ENCODE measurements at places on chromosomes 13 and 19.
A peak's percentile ranks its signal among the peaks of the same experiment; 100 is the strongest.

GRCh38 chr13:113508521-113509254 lies 18.2 kb upstream of the DCUN1D2 start:
- H3K27ac ChIP-seq = no peak overlapping the region
- H3K4me1 ChIP-seq = no peaks in the 10 kb centered on the region
- H3K27me3 ChIP-seq = no peaks in the 10 kb centered on the region
- H3K36me3 ChIP-seq = peaks cover 11% of the 10 kb centered on the region
- H3K4me3 ChIP-seq = no peak overlapping the region

- DNase-seq = no peak
- no peaks in the 10 kb centered on the region for H3K27me3 ChIP-seq
- H3K4me3 ChIP-seq = no peak overlapping the region
- H3K36me3 ChIP-seq = no peaks in the 10 kb centered on the region
- no peak overlapping the region for H3K27ac ChIP-seq
Observed at GRCh38 chr13:91539286-91540157, 141.1 kb downstream of the GPC5 start.

GRCh38 chr19:16915135-16915534 lies 26.3 kb downstream of the F2RL3 start:
- no peaks in the 10 kb centered on the region for H3K4me1 ChIP-seq
- no peak for DNase-seq
- H3K27ac ChIP-seq = no peak overlapping the region
- no peak overlapping the region for H3K4me3 ChIP-seq

GRCh38 chr13:108572782-108573211 lies 56.6 kb upstream of the MYO16 start:
- no peak overlapping the region for H3K27ac ChIP-seq
- no peak overlapping the region for H3K4me3 ChIP-seq
- no peaks in the 10 kb centered on the region for H3K27me3 ChIP-seq

- no peak for DNase-seq
- no peaks in the 10 kb centered on the region for H3K4me1 ChIP-seq
- H3K27me3 ChIP-seq = no peaks in the 10 kb centered on the region
- H3K27ac ChIP-seq = no peak overlapping the region
- no peak overlapping the region for H3K4me3 ChIP-seq
- no peaks in the 10 kb centered on the region for H3K36me3 ChIP-seq
Observed at GRCh38 chr13:70490320-70490935, 382.2 kb upstream of the KLHL1 start.

DNA sequence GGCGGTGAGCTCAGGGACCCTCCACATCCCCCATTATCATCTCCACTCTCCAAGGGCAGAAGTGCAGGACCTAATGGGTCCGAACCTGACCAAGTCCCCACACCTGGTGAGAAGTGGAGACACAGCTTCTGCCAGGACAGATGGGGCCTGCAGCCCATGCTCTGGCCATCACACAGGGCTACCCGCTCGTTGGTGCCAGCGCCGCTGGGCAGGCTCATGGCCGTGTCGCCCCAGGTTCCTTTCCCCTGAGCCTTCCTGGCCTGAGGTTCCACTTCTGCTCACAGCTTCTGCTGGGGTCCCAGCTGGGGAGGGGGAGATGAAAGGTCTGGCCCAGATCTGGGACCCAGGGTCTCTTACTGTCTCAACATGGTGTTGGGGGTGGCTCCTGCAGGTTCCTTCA lies 48.4 kb upstream of the KCTD15 start:
- H3K27me3 ChIP-seq = peaks cover 20% of the 10 kb centered on the region
- H3K4me1 ChIP-seq = no peaks in the 10 kb centered on the region
- H3K27ac ChIP-seq = no peak overlapping the region
- DNase-seq = no peak
- no peak overlapping the region for H3K4me3 ChIP-seq

GRCh38 chr13:38590796-38591507 lies 95.9 kb upstream of the FREM2 start:
- no peaks in the 10 kb centered on the region for H3K36me3 ChIP-seq
- H3K27me3 ChIP-seq = no peaks in the 10 kb centered on the region
- no peak for DNase-seq
- H3K4me3 ChIP-seq = no peak overlapping the region

- H3K27ac ChIP-seq = peak overlapping the region; percentile 48
- DNase-seq = no peak
Observed at GRCh38 chr19:55683449-55684261, 8.6 kb downstream of the EPN1 start.

- peaks cover 13% of the 10 kb centered on the region for H3K4me1 ChIP-seq
- no peaks in the 10 kb centered on the region for H3K27me3 ChIP-seq
- H3K27ac ChIP-seq = no peak overlapping the region
- no peak overlapping the region for H3K4me3 ChIP-seq
- no peak for DNase-seq
- no peaks in the 10 kb centered on the region for H3K36me3 ChIP-seq
Observed at GRCh38 chr19:47618771-47619170, 9.8 kb downstream of the BICRA start.

- no peak overlapping the region for H3K4me3 ChIP-seq
- no peaks in the 10 kb centered on the region for H3K4me1 ChIP-seq
- no peak for DNase-seq
- H3K27ac ChIP-seq = no peak overlapping the region
Observed at GRCh38 chr13:112064222-112064621, 2.7 kb upstream of the SOX1 start.

DNA sequence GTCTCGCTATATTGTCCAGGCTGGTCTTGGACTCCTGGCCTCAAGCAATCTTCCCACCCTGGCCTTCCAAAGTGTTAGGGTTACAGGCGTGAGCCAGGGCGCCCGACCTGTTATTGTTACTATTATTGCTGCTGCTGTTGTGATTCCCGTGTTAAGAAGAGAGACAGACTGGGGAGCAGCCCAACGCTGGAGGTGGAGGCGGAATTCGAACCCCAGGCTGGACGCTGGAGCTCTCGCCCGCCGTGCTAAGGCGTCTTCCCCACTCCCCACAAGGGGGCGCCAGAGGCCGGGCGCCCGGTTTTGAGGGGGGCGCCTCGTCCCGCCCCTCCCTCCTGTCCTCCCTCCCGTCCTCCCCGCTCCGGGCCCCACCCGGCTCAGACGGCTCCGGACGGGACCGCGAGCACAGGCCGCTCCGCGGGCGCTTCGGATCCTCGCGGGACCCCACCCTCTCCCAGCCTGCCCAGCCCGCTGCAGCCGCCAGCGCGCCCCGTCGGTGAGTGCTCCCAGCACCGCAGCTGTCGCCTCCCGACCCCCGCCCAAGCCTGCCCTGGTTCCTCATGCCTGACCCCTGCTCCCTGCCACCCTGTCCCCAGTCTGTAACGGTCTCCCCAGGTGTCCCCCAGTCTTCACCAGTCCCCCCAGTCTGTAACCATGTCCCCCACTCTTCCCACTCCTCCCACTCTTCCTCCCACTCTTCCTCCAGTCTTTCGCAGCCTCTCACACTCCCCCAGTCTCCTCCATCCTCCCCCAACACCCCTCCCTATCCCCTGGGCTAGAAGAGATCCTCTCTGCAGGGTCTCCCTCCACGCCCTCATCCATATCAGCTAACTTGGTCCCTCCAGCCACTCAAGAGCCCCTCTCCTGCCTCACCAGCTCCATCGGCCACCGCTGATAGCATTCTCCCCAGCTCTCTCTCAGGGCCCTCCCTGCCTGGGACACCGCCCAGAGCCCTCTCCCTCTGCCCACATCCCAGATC lies at the start of gene EHD2:
Gene EHD2, plus strand, starts transcription at position 377 of the 976 bp plus-strand sequence. CDS start 3,191 bp downstream, outside the sequence.
- no peaks in the 10 kb centered on the region for H3K4me1 ChIP-seq
- DNase-seq = no peak
- peak within 1 kb of the TSS; percentile 74 for H3K4me3 ChIP-seq
- no peaks in the 10 kb centered on the region for H3K27me3 ChIP-seq
- no peaks in the 10 kb centered on the region for H3K36me3 ChIP-seq

DNA sequence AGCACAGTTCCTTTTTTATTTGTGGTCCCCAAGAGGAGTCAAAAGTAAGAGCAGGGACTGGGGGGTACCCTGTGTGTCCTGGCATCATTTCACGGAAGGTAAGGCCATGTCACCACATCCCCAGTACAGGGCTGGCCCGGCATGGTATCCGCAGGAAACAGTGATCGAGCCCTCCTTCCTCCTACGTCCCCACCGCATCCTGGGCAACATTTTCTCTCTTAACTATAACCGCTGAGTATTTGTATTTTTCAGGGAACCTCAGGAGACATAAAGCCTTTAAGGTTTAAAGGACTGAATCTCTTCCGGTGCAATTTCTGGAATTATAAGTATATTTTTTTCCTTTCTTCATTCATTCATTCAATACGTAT lies 13.6 kb upstream of the LATS2 start:
- H3K4me3 ChIP-seq = peak overlapping the region; percentile 63
- peak overlapping the region; percentile 48 for H3K27ac ChIP-seq
- H3K36me3 ChIP-seq = no peaks in the 10 kb centered on the region

DNA sequence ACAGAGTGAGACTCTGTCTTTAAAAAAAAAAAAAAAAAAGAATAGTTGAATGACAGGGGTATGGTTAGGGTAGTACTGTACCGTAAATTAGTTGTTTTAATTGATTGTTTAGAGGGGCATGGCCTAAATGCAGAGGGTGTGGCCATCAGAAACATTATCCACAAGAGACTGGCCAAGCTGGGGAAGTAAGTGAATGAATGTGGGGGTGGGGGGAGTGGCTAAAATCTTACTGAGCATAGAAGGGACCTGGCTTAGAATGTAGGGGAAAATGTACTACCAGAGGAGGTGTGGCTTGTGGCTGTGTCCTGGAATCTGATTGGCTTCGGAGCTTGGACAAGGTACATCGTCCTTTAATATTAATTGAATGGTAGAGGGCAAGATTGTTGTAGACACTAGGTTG lies 3.8 kb downstream of the BCL2L12 start:
- DNase-seq = no peak
- H3K27ac ChIP-seq = no peak overlapping the region
- no peak overlapping the region for H3K4me3 ChIP-seq
- peaks cover 6% of the 10 kb centered on the region for H3K4me1 ChIP-seq
- peaks cover 10% of the 10 kb centered on the region for H3K36me3 ChIP-seq

DNA sequence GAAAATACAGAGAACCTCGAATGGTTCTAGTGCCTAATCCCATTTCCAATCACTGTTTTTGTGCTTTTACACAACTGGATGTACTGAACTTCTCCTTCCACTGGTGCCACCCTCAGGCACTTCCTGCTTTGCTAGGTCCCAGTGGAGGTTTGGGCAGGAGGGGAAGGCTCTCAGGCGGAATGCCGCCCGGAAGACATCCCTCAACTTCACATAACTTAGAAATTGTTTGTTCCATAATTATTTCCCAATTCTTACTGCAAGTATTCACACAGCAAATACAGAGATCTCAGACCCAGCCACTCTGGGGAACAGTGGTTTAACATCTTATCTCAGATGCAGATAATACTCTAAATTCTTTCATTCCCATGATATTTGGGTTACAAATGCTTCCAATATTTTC lies 195.7 kb upstream of the IPO5 start:
- H3K27ac ChIP-seq = no peak overlapping the region
- no peak for DNase-seq
- no peak overlapping the region for H3K4me3 ChIP-seq
- peaks cover 2% of the 10 kb centered on the region for H3K27me3 ChIP-seq

DNA sequence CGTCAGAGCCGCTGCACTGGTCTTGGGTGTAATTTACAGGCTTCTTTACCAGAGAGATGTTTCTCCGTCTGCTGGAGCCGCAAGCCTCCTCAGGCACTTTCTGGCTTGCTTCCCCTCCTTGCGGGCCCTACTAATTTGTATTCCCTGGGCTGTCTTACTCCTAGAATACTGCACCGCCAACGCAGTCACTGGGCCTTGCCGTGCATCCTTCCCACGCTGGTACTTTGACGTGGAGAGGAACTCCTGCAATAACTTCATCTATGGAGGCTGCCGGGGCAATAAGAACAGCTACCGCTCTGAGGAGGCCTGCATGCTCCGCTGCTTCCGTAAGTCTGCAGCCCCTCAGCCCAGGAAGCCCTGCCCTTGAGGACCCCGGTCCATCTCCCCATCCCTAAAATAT lies 14.1 kb upstream of the C19orf33 start:
- no peak overlapping the region for H3K4me3 ChIP-seq
- peak overlapping the region; percentile 32 for H3K27ac ChIP-seq
- DNase-seq = no peak
- no peaks in the 10 kb centered on the region for H3K27me3 ChIP-seq
- H3K36me3 ChIP-seq = peaks cover 14% of the 10 kb centered on the region

GRCh38 chr13:25625414-25625813 lies 253.6 kb downstream of the ATP8A2 start:
- no peak for DNase-seq
- H3K4me3 ChIP-seq = no peak overlapping the region
- H3K27me3 ChIP-seq = no peaks in the 10 kb centered on the region
- H3K36me3 ChIP-seq = no peaks in the 10 kb centered on the region
- no peaks in the 10 kb centered on the region for H3K4me1 ChIP-seq
- H3K27ac ChIP-seq = no peak overlapping the region

GRCh38 chr13:68727798-68728197 lies 1379.8 kb upstream of the ATXN8OS start:
- DNase-seq = no peak
- no peaks in the 10 kb centered on the region for H3K27me3 ChIP-seq
- no peak overlapping the region for H3K27ac ChIP-seq
- no peaks in the 10 kb centered on the region for H3K4me1 ChIP-seq

- no peaks in the 10 kb centered on the region for H3K36me3 ChIP-seq
- H3K4me3 ChIP-seq = no peak overlapping the region
- no peaks in the 10 kb centered on the region for H3K4me1 ChIP-seq
Observed at GRCh38 chr19:1058112-1058511, 8.9 kb upstream of the ARHGAP45 start.

GRCh38 chr19:18596752-18597157 lies 8.2 kb downstream of the REX1BD start:
- H3K4me1 ChIP-seq = no peaks in the 10 kb centered on the region
- H3K27ac ChIP-seq = no peak overlapping the region
- H3K36me3 ChIP-seq = no peaks in the 10 kb centered on the region
- H3K27me3 ChIP-seq = no peaks in the 10 kb centered on the region
- no peak overlapping the region for H3K4me3 ChIP-seq

DNA sequence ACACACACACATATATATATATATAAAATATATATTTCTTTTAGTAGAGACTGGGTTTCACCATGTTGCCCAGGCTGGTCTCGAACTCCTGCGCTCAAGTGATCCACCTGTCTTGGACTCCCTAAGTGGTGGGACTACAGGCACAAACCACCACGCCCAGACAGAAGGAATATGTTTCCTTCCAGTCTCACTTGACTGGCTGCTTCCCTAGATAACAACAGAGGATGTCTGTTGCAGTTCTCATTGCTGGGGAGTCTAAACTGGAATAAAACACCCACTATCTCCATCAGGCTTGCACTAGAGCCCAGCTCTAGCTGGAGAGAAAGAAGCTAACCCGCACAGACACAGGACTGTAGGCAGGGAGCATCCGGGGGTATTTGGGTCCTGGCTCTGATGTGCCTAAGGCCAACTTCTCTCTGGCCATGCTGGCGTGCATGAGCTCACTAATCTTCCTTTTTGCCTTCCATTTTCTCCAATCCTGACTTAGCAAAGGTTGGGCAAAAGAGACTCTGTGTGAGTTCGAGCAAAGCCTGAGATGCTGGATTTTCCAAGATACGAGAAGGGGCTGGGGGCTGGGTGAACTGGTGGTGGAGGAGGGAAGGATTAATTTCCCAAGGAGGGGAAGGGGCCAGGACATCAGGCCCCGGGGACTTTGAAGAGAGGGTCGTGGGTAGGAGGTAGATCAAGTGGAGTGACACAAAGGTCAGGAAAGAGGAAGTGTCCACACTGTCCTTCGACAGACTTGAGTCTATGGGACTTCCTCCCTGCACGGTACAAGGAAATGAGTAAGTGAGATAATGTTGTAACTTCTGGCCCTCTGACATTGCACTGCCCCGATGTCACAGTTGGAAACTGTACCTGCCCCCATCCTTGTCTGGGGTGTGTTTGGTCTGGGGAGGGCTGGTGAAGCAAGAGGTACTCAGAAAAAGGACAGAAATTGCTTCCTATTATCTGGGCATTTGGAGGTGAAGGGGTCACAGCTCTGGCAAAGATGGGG lies 22.5 kb upstream of the ALOX5AP start:
- no peaks in the 10 kb centered on the region for H3K27me3 ChIP-seq
- H3K4me3 ChIP-seq = no peak overlapping the region
- peaks cover 3% of the 10 kb centered on the region for H3K4me1 ChIP-seq
- H3K27ac ChIP-seq = peak overlapping the region; percentile 59
